ELF-1 (cell line): ENCODE measurements at places on chromosomes 4 and X.

- DNase-seq: no peak
These were observed 77.1 kb upstream of the ATXN3L start for GRCh38 chrX:13396924-13397323.

- DNase-seq: no peak
These were observed 75.9 kb upstream of the TMEM164 start for GRCh38 chrX:109926743-109927662.

GRCh38 chr4:142817442-142817841 lies 28.7 kb downstream of the INPP4B start:
- no peak for DNase-seq

DNA sequence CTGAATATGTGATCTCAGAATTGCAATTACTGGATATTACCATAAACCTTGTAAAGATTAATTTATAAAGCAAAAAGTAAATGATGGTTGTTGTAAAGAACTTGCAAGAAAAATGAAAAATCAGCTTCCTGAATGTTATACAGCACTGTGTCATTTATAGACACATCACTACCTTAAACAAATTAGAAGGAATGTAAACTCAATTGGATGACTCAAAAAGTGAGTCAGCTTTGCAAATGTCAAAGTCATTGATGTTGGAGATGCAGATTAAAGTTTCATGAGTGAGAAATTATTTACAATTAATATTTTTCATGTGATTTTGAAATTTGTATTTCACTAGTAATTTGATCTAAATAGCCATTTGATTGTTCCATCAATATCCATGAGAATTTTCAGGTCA lies 193.2 kb downstream of the RAPGEF2 start:
- no peak for DNase-seq

DNA sequence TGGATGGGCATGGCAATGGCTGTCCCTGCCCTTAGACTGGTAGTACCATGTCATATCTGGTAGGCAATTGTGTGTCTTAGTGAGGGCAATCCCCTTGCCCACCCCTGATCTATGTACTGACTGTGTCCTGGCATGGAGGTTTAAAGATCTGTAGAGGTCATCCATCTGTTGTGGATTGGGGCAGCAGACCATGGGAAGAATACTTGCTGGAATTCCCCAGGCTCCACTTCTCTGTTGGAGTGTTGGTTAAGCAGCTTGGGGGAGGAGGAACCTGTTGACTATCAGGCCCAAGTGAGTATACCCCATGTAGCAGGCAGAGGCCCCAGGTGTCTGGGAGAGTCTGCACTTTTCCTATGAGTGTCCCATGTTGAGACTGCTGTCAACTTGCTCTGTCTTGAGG lies 246.7 kb upstream of the DIPK2B start:
- DNase-seq: no peak

DNA sequence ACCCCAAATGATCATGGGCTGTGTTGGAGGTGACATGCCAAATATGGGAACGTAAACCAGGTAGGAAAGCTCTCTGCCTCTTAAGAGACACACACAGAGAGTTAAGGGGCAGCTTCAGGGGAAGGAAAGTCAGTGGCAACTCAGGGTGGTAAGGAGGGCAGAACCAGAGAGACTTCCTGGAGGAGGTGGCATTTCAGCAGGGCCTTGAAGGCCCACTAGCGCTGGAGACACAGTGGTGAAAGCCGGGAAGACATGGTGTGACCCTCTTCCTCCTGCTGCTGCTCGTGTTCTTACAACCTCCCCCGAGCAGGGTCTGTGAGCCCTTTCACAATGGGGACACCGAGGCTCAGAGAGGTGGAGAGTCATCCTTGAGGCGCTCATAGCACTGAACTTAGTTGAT lies 68.2 kb downstream of the SORCS2 start:
- no peak for DNase-seq

DNA sequence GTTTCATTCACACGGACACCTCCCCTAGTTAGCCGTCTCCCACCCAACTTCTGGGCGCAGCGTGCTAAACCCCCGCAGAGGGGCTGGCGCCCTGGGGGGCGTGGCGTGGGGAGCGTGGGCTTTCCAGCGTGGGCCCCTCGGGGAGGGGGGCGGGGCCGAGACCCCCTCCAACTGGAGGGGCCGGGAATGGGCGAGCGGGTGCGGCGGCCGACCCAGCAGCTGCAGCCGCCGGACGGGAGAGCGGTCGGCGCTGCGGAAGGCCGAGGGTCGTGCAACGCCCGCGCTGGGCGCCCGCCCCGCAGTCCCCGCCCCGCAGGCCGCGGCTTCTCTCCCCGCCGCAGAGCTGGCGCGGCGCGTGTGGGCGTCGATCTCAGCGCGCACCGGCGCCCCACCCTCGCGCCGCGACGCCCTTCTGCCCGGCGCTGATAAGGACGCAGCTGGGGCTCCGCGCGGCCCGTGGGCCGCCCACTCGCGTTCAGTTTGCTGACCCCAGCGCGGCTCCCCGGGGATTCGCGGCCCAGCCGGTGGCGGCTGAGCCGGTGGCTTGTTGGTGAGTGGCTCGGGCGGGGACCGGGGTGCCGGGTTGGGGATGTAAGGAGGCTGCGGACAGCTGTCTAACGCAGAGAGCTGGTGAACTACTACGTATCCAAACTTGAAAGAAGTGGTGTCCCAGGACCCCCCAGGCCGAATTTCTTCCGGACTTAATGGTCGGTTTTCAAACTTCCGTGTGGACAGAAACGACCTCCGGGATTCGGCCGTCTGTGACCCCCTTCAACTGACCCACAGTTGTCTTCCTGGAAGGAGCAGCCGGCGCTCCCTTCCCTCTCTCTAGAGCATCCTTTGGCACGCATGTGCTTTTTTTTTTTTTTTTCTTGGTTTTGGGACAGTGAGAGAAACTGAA lies 1.5 kb downstream of the FHDC1 start:
- no peak for DNase-seq

- no peak for DNase-seq
These were observed 182.1 kb downstream of the SH3KBP1 start for GRCh38 chrX:19705196-19705769.

GRCh38 chr4:53920116-53920515 lies 144.3 kb downstream of the CHIC2 start:
- DNase-seq: peak; percentile 88
